ENCODE measurements at places on chromosomes 13 and 19. TPM values are rescaled to one million over a fixed set of nuclear protein-coding genes. Genes with fewer than 3 reads are reported as not detected.

Gene PCDH9
- 1.7 TPM for total RNA-seq

Gene IGFL1
- total RNA-seq, result not detected

Gene MEIOSIN
- not detected for total RNA-seq

Gene ZNF569
- 7.6 TPM for total RNA-seq

Gene IL4I1
- 0.40 TPM for total RNA-seq

Gene TNFSF11
- total RNA-seq, result not detected

Gene TINCR
- 0.60 TPM for total RNA-seq

Gene IZUMO1
- 1.0 TPM for total RNA-seq

Gene TTC9B
- total RNA-seq, result not detected

Gene CEACAM16
- total RNA-seq, result not detected

Gene TEX26
- total RNA-seq, result not detected

Gene ERICH4
- total RNA-seq, result not detected

Gene CD70
- not detected for total RNA-seq

Gene KCNN4
- 0.31 TPM for total RNA-seq

Gene PNMA8A
- 27.5 TPM for total RNA-seq

Gene GJA3
- total RNA-seq, result 0.04 TPM

Gene KIR3DL1
- total RNA-seq, result not detected

Gene ZNF560
- total RNA-seq, result not detected

Gene NKPD1
- total RNA-seq, result 0.53 TPM

Gene ISYNA1
- 234 TPM for total RNA-seq

Gene THSD8
- 22.7 TPM for total RNA-seq

Gene BCAM
- 211 TPM for total RNA-seq

Gene TOMM40
- 63.0 TPM for total RNA-seq

Gene CYP2F1
- not detected for total RNA-seq

Gene CYP4F22
- total RNA-seq, result not detected

Gene OR10H1
- total RNA-seq, result not detected

Gene SETDB2
- total RNA-seq, result 12.1 TPM

Gene ZNF793
- total RNA-seq, result 30.9 TPM

Gene GPC6
- total RNA-seq, result 50.3 TPM

Gene ZNF792
- total RNA-seq, result 14.4 TPM

Gene U2AF1L4
- total RNA-seq, result 37.4 TPM

Gene IGFL3
- total RNA-seq, result not detected

Measured in progenitor cell of endocrine pancreas (in vitro differentiated cells).